ENCODE measurements at places on chromosomes 5 and 9.

DNA sequence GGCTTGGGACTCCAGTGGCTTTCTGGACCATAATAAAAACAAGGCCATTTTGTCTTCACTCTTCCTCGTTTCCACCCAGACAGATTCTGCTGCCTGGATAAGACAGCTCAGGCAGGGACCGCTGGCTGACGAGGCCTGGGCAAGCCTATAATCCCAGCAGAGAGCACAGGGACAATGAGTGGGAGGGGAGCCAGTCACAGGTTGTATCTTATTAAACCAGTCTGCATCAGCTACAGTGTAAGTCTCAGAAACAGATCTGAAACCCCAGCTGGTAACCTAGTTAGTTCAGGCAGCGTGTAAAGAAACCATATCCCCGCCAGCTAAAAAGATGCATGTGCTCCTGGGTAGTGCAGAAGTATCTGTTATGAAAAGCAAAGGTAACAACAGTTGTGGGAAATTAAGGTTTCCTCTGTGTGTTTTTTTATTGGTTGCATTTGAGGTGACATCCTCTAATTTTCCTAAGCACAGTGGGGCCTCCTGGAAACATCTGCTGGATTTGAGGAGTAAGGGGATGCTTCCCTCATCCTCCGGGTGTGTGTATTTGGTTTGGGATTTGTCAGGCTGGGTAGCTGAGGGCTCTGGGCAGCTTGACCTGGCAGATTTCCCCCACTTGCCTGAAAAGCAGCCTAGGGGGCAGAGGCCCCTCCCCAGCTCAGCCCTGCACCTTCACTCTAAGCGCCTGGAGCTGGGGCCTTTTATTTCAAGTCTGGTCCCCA lies 15.2 kb upstream of the TAL2 start:
- no peak for DNase-seq

GRCh38 chr9:128340691-128341434 lies 536 bp downstream of the SLC27A4 start:
- DNase-seq, result no peak

DNA sequence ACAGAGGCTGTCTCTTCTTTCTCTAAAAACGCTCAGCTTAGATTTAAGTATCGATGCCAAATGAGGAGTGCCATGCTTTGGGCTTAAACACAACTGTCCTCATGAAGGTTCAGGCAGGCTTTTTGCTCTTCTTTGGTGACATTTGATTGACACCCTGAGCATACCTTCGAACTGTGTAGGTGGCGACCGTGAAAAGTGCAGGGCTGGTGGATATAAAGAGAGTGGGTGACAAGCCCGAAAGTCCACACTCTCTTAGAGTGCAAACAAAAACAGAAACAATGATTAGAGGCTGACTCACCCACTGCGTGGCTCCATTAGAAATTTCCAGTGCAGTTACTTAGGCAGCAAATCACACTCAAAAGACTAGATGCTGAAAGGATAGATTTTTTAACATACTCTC lies 141.7 kb downstream of the SYK start:
- DNase-seq, result peak; percentile 85

DNA sequence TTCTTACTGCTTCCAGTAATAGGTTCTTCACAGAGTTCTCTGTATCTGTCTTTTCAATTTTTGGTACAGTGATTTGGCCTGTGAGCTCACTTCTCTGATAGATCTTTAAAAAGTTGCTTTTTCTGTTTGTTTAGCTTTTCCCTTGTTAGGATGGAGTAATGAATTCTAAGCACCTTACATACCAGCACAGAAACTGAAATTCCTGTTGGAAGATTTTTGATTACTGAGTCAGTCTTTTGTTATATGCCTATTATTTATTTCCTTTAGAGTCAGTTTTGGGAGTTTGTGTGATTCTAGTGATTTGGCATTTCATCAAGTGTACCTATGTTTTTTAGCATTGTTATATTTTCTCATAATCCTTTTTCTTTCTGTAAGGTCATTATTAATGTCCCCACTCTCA lies 37.6 kb upstream of the IPPK start:
- no peak for DNase-seq

DNA sequence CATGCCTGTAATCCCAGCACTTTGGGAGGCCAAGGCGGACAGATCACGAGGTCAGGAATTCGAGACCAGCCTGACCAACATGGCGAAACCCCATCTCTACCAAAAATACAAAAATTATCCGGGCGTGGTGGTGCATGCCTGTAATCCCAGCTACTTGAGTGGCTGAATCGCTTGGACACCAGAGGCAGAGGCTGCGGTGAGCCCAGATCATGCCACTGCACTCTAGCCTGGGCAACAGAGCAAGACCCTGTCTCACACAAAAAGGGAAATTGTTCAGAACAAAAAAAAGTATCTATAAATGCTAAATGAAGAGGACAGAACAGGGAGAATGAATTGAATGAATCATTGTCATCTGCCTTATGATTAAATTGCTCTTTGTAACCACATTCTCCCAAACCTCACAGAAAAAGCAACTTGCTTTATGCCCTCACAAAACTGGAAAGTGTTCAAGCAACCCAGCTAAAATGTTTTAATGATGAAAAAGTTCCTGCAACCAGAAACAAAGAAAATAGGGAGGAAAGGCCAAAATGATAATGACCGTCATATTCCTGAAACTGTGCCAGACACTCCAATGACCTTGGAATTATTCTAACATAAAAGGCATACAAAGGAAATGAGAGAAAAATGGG lies 83.7 kb downstream of the SERINC5 start:
- no peak for DNase-seq

GRCh38 chr5:65535529-65535987 lies 27.4 kb downstream of the CENPK start:
- DNase-seq, result peak; percentile 36

DNA sequence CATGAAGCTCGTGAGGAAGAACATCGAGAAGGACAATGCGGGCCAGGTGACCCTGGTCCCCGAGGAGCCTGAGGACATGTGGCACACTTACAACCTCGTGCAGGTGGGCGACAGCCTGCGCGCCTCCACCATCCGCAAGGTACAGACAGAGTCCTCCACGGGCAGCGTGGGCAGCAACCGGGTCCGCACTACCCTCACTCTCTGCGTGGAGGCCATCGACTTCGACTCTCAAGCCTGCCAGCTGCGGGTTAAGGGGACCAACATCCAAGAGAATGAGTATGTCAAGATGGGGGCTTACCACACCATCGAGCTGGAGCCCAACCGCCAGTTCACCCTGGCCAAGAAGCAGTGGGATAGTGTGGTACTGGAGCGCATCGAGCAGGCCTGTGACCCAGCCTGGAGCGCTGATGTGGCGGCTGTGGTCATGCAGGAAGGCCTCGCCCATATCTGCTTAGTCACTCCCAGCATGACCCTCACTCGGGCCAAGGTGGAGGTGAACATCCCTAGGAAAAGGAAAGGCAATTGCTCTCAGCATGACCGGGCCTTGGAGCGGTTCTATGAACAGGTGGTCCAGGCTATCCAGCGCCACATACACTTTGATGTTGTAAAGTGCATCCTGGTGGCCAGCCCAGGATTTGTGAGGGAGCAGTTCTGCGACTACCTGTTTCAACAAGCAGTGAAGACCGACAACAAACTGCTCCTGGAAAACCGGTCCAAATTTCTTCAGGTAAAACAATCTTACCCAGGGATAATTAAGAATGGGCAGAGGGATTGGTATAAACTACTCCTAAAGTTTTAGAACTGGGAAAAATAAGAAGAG lies 12.9 kb downstream of the ITGA1 start:
- DNase-seq, result peak; percentile 3

All from epithelial cell of prostate (primary cell).